T-helper 17 cell (primary cell): ENCODE measurements at places on chromosomes 11 and 22. TPM values are rescaled to one million over a fixed set of nuclear protein-coding genes. Genes with fewer than 3 reads are reported as not detected.

The OR10W1 gene
- not detected for total RNA-seq

The RTN3 gene
- 36.9 TPM for total RNA-seq

The C22orf39 gene
- total RNA-seq, result 31.6 TPM

The GGTLC2 gene
- not detected for total RNA-seq

The RTN4RL2 gene
- total RNA-seq, result 0.23 TPM

The MYEOV gene
- 8.9 TPM for total RNA-seq

The KCNK4 gene
- 0.50 TPM for total RNA-seq

The ZNRD2 gene
- total RNA-seq, result 30.3 TPM

The NRXN2 gene
- total RNA-seq, result 0.32 TPM

The PRRG4 gene
- total RNA-seq, result 0.07 TPM

The RFPL1 gene
- total RNA-seq, result not detected

The ADM2 gene
- total RNA-seq, result 1.7 TPM

The KRTAP5-10 gene
- not detected for total RNA-seq

The HIC2 gene
- 11.9 TPM for total RNA-seq

The SLC25A17 gene
- total RNA-seq, result 6.9 TPM

The HTR3B gene
- total RNA-seq, result not detected

The DRD4 gene
- total RNA-seq, result 0.40 TPM

The GTSE1 gene
- 0.57 TPM for total RNA-seq

The CHST1 gene
- total RNA-seq, result not detected

The OR6M1 gene
- not detected for total RNA-seq

The TUBA8 gene
- total RNA-seq, result 27.0 TPM

The TRIM77 gene
- not detected for total RNA-seq

The PHLDB1 gene
- 1.8 TPM for total RNA-seq

The SHANK2 gene
- not detected for total RNA-seq

The OR2AG1 gene
- total RNA-seq, result not detected
